ENCODE measurements at places on chromosomes 12 and 14.

GRCh38 chr12:120292411-120292660, 633 bp upstream of the RNU4-2 start:
- DNase-seq, result no peak

DNA sequence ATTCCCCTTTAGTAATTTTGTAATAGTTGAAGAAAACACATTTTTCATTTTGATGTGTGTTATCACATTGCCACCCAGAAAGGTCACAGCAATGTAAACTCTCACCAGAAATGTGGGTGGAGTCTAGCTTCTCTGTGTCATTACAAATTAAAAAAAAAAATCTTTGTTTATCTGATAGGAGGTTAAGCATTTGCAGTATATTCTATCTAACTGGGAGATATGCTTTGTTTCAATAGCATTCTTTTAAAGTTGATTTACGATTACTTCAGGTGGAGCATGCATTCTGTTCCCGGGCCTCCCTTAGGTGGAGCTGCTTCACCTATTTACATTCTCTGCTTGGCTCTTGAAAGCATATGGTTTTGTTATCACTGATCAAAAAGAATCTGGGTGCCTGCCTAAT, 7.8 kb downstream of the ADIPOR2 start:
- no peak for DNase-seq

- DNase-seq, result no peak
Observed at GRCh38 chr12:34107781-34108404, 85.6 kb downstream of the ALG10 start.

DNA sequence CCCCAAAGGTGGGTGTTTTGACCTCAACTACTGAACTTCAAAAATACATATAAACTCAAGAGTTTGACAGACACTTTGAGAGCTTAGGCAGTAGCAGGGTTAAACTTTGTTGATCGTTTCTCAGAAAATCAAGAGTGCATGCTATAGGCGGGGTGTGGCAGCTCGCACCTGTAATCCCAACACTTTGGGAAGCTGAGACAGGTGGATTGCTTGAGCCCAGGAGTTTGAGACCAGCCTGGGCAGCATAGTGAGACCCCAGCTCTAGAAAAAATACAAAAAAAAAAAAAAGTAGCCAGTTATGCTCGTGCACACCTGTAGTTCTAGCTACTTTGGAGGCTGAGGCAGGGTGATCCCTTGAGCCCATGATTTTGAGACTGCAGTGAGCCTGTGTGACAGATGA, 12.3 kb downstream of the NANOG start:
- no peak for DNase-seq

Data from stimulated activated CD4-positive, alpha-beta T cell treated with anti-CD3 and anti-CD28 coated beads, Interleukin-2, amount 100 ng/mL, for 24 hours (primary cell).